Activated T-helper 17 cell treated with anti-CD3 and anti-CD28 coated beads, Interleukin-2, amount 50 U/mL, for 72 hours (primary cell): ENCODE measurements at places on chromosomes 3 and 15.

- ATAC-seq = no peak
Measured at GRCh38 chr15:65372787-65373067, 5.1 kb downstream of the IGDCC3 start.

GRCh38 chr15:97456521-97457202 is 503.8 kb upstream of the ARRDC4 start:
- no peak for ATAC-seq

- no peak for ATAC-seq
Measured at GRCh38 chr15:67116742-67117141, 51.3 kb downstream of the SMAD3 start.

GRCh38 chr3:169493521-169494141 is 169.9 kb downstream of the MECOM start:
- no peak for ATAC-seq

GRCh38 chr3:181253796-181254195 is 264.3 kb upstream of the DNAJC19 start:
- ATAC-seq = no peak

DNA sequence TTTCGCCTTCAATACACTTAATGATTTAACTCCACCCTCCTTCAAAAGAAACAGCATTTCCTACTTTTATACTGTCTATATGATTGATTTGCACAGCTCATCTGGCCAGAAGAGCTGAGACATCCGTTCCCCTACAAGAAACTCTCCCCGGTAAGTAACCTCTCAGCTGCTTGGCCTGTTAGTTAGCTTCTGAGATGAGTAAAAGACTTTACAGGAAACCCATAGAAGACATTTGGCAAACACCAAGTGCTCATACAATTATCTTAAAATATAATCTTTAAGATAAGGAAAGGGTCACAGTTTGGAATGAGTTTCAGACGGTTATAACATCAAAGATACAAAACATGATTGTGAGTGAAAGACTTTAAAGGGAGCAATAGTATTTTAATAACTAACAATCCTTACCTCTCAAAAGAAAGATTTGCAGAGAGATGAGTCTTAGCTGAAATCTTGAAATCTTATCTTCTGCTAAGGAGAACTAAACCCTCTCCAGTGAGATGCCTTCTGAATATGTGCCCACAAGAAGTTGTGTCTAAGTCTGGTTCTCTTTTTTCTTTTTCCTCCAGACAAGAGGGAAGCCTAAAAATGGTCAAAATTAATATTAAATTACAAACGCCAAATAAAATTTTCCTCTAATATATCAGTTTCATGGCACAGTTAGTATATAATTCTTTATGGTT is at the start of gene CCR5:
CCR5 (plus strand) TSS at position 108 of the 680 bp plus-strand sequence. CDS start 1,957 bp downstream, outside the sequence.
- ATAC-seq = peak; percentile 43

GRCh38 chr3:178063461-178063860 is 472.8 kb upstream of the KCNMB2 start:
- ATAC-seq = no peak

DNA sequence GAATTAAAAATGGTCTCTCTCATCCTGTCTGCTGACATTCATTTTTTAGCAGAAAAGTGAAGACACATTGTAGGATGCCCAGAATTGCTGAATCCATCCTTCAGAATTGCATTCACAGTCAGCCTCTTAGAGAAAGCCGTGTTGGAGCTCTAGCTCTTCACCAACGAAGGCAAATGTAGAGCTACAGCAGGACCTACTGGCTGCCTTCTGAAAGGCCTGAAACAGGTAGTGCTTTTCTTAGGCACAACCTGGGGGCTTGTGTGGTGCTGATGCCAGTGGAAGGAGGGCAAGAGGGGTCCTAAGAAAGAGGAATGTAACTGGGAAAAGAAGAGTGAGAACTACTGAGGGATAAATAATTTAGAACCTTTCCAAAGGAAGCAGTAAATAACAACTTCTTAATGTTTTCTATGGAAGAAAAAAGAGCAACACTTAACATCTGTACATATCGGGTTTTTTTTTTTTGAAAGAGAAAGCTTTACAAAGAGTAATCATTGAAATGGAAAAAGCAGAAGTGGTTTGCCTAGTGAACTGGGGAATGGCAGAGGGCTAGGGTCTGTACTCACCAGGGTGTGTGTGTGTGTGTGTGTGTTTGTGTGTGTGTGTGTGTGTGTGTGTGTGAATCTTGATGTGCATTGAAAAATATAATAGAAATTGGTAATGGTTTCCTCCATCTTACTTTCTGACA is 297.8 kb downstream of the SATB1 start:
- no peak for ATAC-seq

DNA sequence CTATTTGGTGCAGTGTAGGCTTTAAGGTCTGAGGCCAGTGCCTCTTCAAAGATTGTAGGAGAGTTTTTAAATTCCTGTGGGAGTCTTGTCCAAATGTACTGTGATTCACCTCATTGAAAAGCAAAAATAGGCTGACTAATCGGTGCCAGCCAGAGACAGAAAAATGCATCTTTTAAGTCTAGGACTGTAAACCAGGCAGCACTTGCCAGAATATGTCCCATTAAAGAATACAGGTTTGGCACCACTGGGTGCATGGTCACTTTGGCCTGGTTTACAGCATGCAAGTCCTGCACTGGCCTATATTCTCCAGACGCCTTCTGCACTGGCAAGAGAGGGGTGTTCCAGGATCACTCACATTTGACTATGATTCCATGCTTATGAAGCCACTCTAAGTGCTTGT is 20.3 kb upstream of the NOX5 start:
- ATAC-seq = no peak

DNA sequence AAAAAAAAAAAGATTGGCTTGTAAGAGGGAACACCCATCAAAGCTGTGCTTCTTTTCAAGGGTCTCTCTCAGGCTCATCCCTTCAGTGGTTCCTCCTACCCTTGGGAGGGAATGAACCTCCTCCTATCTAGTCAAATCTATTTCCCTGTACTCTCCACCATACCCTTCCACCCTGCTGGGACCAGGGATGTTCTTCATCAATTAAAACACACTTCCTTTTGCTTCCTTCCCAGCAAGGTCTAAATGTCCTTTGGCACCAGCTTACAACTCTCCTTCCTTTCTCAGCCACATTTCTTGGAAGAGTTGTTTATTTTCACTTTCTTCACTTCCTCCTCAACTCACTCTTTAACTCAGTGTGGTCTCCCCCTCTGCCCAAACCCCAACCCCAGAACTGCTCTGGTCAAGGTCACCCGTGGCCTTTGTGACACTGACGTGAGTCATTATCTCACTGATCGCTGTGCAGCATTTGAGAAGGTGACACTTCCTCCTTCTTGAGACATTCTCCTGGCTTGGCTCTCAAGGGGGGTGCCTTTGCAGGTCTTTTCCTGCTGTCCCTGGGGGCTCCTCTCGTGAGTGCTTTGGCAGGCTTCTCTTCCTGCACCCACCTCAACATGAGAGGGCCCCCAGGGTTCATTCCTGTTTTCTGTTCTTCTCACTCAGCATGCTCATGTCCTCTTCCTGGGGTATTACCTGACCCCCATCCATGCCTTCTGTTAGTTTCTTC is 210.5 kb upstream of the TLE3 start:
- ATAC-seq = peak; percentile 90

- ATAC-seq = no peak
Measured at GRCh38 chr3:99532246-99532645, 106.1 kb upstream of the COL8A1 start.

DNA sequence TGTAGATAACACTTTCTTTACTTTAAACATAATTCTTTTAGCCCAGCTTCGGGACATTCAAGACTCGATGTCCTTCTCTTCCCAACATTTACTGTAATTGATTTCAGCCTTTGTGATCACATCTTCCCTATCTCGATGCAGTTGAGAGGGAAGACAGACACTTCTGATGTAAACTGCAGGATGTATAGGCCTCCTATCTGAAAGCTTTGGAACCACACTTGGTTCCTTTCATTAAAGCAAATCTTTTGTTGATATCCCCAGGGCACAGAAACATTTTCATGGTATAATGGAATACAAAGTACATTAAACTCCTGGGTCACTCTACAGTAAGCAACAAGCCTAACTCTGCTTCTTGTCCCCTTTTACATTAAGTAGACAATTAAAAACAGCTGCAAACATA is 6.4 kb downstream of the GRM7 start:
- no peak for ATAC-seq

- no peak for ATAC-seq
Measured at GRCh38 chr3:60015032-60015705, 965.3 kb upstream of the CFAP20DC start.

- ATAC-seq = peak; percentile 100
Measured at GRCh38 chr3:44104668-44105321, 136.9 kb upstream of the TOPAZ1 start.

DNA sequence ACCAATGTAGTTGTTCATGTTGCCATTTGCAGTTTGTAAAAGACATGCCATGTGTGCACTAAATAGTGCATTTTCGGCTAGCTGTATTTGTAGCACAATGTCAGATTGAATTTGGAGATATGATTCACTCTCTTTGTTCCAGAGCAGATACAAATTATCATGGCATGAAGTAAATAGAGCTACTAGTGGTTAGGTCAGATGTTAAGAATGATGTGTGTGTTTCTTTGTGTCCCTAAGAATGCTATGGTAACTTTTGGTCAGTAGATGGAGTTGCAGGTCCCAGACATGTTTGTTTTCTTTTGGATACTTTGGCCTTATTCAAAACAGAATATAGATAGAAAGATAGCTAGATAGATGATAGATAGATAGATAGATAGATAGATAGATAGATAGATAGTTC is 595.8 kb downstream of the NLGN1 start:
- ATAC-seq = no peak

DNA sequence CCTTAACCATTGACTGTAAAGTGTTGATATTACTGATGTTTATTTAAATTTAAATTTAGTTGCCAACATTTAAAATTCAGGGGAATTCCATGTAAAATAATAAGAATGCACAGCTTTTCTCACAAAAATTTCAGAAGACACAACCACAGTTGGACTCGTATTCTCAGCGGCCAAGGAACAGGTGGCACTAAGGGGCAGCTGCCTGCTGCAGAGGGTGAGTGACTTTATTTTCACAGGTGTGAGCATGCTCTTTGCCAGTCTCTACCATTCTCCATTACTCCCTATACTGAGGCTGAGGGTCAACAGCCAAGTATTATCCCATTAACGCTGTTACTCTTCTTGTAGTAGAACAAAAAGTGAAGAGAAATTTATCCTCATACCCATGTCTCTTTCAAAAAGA is 92.1 kb upstream of the GADL1 start:
- ATAC-seq = no peak
